Right atrium auricular region (tissue), 2 donors: ENCODE measurements at places on chromosomes 13 and 19. TPM values are rescaled to one million over a fixed set of nuclear protein-coding genes. Genes with fewer than 3 reads are reported as not detected.

The FCGBP gene
- 45.5 TPM for total RNA-seq

GRCh38 chr19:34094960-34095359 is 77.3 kb upstream of the LSM14A start:
- no peaks in the 10 kb centered on the region for H3K27me3 ChIP-seq
- no peak overlapping the region for H3K27ac ChIP-seq
- DNase-seq: no peak
- H3K36me3 ChIP-seq: no peaks in the 10 kb centered on the region
- no peaks in the 10 kb centered on the region for H3K4me1 ChIP-seq

- no peak for DNase-seq
- H3K36me3 ChIP-seq: no peaks in the 10 kb centered on the region
- H3K4me1 ChIP-seq: no peaks in the 10 kb centered on the region
- no peaks in the 10 kb centered on the region for H3K27me3 ChIP-seq
- H3K27ac ChIP-seq: no peak overlapping the region
- H3K4me3 ChIP-seq: no peak overlapping the region
These were observed 46.4 kb upstream of the STARD13 start for GRCh38 chr13:33331962-33332361.

DNA sequence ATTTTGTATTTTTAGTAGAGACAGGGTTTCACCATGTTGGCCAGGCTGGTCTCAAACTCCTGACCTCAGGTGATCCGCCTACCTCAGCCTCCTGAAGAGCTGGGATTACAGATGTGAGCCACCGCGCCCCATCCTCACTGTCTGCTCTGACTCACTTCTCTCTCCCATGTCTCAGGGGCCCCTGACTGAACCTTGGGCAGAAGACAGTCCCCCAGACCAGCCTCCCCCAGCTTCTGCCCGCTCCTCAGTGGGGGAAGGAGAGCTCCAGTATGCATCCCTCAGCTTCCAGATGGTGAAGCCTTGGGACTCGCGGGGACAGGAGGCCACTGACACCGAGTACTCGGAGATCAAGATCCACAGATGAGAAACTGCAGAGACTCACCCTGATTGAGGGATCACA is 5.0 kb downstream of the SIGLEC9 start:
- no peak for DNase-seq
- H3K4me3 ChIP-seq: no peak overlapping the region
- H3K27me3 ChIP-seq: no peaks in the 10 kb centered on the region
- no peaks in the 10 kb centered on the region for H3K4me1 ChIP-seq
- H3K27ac ChIP-seq: no peak overlapping the region

The ZNF285 gene
- total RNA-seq: 1.7 TPM
